ENCODE measurements at places on chromosomes 4 and X.

- no peak for DNase-seq
Measured at GRCh38 chr4:33802578-33802977, 2441.7 kb downstream of the ARAP2 start.

DNA sequence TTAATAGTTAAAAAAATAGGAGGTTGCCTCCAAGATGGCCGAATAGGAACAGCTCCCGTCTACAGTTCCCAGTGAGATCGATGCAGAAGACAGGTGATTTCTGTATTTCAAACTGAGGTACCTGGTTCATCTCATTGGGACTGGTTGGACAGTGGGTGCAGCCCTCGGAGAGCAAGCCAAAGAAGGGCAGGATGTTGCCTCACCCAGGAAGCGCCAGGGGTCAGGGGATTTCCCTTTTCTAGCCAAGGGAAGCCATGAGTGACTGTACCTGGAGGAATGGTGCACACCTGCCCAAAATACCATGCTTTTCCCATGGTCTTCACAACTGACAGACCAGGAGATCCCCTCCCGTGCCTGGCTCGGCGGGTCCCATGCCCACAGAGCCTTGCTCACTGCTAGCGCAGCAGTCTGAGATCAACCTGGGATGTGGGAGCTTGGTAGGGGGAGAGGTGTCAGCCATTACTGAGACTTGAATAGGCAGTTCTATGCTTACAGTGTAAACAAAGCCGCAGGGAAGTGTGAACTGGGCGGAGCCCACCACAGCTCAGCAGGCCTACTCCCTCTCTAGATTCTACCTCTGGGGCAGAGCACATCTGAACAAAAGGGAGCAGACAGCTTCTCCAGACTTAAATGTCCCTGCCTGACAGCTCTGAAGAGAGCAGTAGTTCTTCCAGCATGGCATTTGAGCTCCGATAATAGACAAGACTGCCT is 47.5 kb downstream of the PPA2 start:
- no peak for DNase-seq

- no peak for DNase-seq
Measured at GRCh38 chr4:8380511-8381415, 59.8 kb downstream of the ACOX3 start.

DNA sequence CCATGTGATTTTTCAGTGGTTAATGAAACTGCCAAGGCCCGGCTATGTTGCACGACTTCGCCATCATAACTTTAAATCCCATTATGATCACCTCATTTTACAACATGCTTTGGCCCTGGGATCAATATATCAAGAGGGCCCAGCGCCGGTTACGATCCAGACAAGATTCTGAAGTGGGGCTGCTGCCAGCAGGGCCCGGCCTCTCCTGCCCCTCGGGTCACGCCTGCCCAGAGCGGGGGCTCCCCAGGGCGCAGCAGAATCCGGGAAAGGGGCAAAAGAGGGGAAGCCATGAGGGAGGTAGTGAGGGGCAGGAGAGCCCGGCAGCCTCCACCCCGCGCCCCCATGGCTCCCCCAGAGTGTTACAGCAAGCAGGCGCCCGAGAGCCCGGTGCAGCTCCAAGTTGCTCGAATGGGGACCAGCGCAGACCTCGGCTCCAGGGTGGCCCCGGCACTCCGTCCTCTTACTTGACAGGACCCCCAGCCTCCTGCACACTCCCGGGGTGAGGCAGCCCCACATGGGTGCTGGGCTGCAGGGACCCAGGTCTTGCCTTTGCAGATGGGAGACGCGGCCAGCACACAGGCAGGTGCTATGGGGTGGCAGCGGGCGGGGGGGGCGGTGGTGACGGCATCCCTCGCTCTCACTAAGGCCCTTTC is 129.8 kb upstream of the NKX1-1 start:
- no peak for DNase-seq

DNA sequence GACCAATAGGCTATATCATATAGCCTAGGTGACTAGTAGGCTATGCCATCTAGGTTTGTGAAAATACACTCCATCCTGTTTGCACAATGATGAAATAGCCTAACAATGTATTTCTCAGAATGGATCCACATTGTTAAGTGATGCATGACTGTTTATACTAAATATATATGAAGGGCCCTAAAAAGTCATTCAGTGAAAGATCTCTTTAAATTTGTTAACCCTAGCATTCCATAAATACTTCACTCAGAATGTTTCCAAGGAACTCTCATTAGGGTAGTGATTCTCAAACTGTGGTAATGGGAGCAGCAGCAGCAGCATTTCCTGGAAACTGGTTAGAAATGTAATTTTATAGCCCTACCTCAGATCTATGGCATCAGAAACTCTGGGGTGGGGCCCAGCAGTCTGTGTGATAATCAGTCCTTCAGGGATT is 74.9 kb downstream of the PRRG1 start:
- peak; percentile 79 for DNase-seq
